ENCODE measurements at places on chromosomes 16 and 17. TPM values are rescaled to one million over a fixed set of nuclear protein-coding genes. Genes with fewer than 3 reads are reported as not detected.

KRT31 gene
- total RNA-seq = not detected

LGALS9C gene
- not detected for total RNA-seq

GAS7 gene
- total RNA-seq = 17.6 TPM

C16orf89 gene
- 0.29 TPM for total RNA-seq

SLC38A8 gene
- not detected for total RNA-seq

NKD1 gene
- total RNA-seq = not detected

ARL5C gene
- total RNA-seq = not detected

ITFG1 gene
- total RNA-seq = 53.5 TPM

LRRC37A gene
- 1.7 TPM for total RNA-seq

C16orf74 gene
- 27.8 TPM for total RNA-seq

NLK gene
- 14.7 TPM for total RNA-seq

GP1BA gene
- not detected for total RNA-seq

GNG13 gene
- not detected for total RNA-seq

FOXC2 gene
- 0.53 TPM for total RNA-seq

NPIPB2 gene
- total RNA-seq = not detected

TEKT5 gene
- not detected for total RNA-seq

CCL2 gene
- total RNA-seq = 14.7 TPM

HEATR9 gene
- total RNA-seq = not detected

DUSP3 gene
- total RNA-seq = 40.9 TPM

PERCC1 gene
- not detected for total RNA-seq

ABCC12 gene
- total RNA-seq = not detected

OTOA gene
- not detected for total RNA-seq

GJD3 gene
- 2.6 TPM for total RNA-seq

KRTAP4-1 gene
- total RNA-seq = not detected
